ENCODE measurements at places on chromosomes 2 and 18. TPM values are rescaled to one million over a fixed set of nuclear protein-coding genes. Genes with fewer than 3 reads are reported as not detected.

GRCh38 chr2:240921995-240922244 is 15.8 kb downstream of the CROCC2 start:
- no peak for DNase-seq

- no peak for DNase-seq
Observed at GRCh38 chr2:221258464-221258863, 313.6 kb downstream of the EPHA4 start.

Gene CROCC2
- total RNA-seq = under 0.01 TPM

- peak; percentile 23 for DNase-seq
Observed at GRCh38 chr2:168699844-168700417, 102.5 kb upstream of the NOSTRIN start.

Gene SPDYA
- total RNA-seq = not detected

- DNase-seq = no peak
Observed at GRCh38 chr18:13442451-13442850, 223.9 kb downstream of the LDLRAD4 start.

DNA sequence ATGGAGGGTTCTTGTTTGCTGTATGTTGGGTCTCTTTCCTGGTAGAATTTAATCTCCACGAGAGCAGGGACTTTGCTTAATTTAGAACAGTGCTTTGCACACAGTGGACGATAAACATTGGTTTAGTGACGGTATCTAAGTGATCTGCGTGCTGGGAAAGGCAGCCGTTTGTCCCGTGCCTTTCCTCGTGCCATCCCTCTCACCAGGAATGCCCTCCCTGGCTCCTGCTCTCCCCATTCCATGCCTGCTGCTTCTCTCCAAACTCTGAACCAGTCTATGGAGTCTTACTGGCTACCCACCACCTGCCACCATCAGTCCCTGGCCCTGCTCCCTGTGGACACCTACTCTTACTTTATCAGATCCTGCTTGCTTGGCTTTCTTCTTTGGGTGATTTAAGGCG is 27.3 kb upstream of the TNP1 start:
- DNase-seq = no peak

DNA sequence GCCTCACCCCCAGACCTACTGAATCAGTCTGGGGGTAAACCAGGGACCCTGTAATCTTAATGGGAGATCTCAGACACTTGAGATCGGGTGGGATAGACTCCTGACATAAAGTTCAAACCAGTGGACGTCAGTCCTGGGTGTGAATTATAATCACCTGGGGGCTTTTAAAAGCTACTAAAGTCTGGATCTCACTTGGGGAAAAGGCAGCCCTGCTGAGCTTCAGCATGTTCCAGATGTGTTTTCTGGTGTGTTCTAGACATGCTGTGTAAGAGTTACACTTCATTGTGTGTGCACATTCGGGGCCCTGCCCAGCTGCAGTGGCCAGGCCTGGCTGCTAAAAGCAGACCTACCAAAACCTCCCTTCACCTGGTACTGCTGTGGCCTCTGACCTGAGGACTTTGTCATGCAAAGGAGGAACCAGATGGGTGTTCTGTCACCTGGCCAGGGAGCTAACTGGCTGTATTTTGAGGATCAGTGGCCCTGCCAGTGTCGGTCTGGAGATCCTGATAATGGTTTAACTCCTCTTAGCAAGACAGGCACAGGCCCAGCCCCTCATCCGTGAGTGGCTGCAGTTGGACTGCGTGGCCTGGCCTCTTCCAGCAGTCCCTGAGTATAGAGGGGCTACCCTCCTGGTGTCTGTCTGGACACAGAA is 10.6 kb downstream of the RRM2 start:
- no peak for DNase-seq

DNA sequence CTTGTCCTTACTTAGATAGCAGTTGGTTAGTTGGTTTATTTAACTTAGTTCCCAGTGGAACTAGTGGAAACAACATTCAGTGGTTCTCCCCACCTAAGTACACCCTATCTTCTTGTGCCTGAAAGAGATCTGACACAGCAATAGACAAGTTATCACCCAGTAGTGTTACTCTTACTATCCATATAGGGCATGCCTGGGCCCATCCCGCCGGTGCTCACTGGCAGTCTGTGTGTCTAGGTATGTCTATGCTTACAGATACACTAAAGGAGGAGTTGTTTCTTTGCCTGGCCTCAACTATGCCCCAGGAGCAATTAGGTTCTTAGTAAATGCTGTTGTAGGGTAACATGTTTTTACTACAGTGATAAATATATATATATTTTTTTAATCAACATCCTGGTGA is 12.0 kb upstream of the NRP2 start:
- no peak for DNase-seq

DNA sequence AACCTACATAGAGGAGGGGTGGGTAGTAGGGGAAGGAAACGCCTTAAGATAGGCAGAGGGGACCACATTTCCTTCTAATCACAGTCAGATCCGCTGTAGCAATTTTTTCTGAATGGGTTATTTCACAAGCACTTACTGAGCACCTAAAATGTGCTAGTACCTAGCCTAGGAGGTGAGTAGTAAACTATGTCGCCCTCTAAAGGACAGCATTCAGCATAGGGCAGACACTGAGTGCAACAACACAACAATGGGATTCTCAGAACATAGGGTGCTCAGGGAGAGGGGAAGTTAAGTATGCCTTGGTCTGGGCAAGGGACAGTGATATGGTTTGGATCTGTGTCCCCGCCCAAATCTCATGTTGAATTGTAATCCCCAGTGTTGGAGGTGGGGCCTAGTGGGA is 166.1 kb upstream of the RAB6C start:
- peak; percentile 15 for DNase-seq

DNA sequence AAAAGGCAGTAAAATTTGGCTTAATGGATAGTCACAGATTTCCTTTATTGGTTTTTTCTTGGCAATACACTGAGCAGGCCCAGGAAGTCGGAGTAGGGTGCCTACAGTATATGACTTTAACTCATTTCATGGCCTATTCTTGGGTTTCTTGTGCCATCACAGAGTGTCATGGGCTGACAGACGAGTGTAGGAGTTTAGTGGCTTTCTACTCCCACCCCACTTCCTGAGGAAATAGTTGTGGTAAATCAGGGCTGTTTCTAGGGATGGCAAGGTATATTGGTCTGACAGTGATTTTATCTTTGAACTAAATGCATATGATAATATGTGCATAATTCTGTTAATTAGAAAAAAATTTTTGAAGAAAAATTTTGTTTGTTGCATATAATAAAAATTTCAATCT is 100.1 kb downstream of the PLCL1 start:
- DNase-seq = no peak

Gene RALBP1
- total RNA-seq = 90.4 TPM

Gene CPLX4
- total RNA-seq = not detected

DNA sequence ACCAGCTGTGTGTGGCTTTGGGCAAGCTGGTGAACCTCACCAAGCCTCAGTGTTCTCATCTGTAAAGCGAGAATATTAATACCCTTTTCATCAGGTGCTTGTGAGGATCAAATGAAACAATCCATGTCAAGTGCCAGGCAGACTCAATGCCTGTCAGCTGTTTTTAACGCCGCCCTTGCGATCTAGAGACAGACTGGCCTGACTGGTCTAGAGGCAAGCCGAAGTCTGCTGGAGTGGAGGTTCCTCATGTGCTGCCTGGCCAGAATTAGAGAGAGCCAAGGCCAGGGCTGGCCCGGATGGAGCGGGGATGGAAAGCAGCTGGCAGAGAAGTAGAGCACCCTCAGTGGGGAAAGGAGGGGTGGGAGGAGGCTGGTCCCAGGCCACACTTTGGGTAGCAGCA is 74.5 kb upstream of the B3GNT7 start:
- DNase-seq = no peak

DNA sequence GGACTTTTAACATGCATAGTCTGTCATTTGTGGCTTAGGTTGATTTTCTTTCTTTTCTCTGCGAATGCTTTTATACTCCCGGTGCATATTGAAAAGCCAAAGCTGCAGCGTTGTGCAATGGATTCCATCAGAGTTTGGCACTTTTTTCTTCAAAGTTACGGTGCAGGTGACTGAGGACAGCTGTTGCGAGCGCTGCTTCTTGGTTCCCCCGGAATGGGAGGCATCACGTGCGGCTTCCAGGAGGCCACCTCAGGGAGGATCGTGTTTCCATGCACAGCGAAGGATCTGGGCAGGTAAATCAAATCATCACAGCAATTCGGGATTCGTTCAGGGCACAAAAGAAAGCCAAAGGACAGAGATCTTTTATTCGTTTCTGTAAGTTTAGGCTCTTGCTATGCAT is 109.6 kb upstream of the ALKAL2 start:
- no peak for DNase-seq

DNA sequence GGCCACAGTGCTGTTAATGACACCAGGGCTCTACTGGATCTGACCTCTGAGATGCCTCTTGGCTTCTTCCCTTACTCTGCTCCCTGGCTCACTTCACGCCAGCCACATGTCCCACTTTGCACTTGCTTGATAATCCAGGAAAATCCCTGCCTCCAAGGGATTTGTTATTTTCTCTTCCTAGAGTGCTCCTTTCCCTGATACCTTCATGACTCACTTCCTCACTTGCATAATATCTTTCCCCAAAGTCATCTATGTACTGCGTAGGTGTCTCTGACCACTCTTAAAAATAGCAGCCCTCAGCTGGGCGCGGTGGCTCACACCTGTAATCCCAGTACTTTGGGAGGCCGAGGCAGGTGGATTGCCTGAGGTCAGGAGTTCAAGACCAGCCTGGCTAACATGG is 572.3 kb downstream of the PLCL1 start:
- peak; percentile 19 for DNase-seq

GRCh38 chr2:65198737-65199136 is 28.9 kb upstream of the ACTR2 start:
- peak; percentile 28 for DNase-seq

DNA sequence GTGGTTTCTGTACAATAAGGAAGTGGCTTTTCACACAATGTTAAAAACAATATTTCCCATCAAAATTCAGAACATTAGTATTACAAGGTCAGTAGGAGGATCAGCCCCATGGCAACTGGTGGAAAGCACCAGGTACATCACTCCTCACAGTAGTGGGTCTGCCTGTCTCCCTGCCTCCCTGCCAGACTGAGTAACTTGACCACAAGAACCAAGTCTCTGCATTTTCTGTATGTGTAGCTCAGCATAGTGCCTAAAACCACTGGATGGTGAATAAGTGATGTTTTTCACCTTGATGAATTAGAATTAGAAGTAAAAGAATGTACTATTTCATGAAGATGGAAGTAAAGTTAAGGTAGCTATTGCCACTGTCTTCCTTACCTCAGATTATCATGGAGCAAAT is 4.1 kb upstream of the WDR7 start:
- DNase-seq = no peak

DNA sequence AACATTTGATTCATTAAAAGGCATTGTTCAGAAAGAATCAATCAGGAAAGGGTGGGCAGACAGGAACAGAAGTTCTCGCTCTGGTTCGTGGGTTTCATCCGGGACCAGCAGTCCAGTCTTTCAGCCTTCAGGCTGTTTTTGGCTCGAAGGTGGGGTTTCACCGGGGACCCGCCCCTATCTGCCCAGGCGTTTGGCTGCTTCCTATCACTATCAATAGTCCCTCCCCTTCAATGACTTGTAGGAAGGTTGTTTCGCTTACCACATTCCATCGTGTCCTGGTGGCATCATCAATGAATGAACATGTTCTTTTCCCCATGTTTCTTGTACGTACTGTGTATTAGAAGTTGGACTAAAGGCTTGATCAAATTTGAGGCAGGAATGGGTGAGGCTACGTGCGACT is 130.3 kb downstream of the NEDD4L start:
- DNase-seq = no peak

Gene ZAP70
- total RNA-seq = not detected

Gene NGEF
- total RNA-seq = not detected
